ENCODE measurements at places on chromosomes 4 and X.

DNA sequence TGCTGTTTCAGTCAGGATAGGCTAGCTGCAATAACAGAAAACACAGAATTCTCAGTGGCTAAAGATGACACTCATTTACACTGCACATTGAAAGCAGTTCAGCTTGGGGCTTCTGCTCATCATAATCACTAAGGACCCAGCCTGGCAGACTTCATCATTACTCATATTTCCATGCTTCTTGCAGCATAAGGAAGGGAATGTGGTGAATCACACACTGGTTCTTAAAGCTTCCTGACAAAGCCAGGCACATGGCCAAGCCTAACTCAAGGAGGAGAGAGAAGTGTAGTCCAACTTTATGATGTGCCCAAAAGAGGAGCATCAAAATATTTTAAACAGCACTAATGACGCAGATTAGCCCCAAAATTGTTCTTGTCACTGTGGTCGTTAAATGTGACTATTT is 186.5 kb downstream of the BANK1 start:
- DNase-seq: no peak

DNA sequence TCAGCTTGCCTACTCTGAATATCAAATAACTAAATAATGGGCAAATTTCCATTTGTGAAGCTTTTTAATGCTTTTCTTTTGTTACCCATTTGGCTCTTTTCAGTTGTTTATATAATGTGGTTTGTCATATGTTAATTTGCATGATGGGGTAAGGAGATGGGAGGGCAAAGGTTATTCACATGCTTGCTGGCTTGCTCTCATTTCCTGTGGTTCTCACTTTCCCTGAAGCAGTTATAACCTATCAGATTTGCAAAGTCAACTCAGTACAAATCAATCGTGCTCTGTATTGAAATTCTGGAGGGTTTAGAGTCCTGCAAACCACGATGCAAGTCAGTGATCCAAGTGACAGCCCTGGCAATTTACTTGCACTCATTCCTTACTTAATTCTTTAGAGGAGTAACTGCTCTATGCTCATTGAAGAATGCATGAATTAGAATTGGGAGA is 711.2 kb downstream of the ADGRL3 start:
- no peak for DNase-seq

DNA sequence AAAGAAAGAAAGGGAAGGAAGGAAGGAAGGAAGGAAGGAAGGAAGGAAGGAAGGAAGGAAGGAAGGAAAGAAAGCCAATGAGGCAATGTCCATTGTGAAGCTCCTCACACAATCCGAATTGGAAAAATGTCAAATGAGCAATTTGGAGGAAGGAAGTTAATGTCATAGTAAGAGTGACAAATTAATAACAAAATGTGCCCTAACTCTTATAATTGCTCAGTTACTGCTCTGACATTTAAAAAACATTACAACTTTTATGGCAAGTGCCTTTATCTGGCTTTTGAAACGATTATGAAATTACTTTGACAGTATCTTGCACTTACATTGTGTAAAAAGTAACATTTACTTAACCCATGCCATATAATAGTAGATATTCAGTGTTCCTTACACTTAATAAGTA is 96.5 kb upstream of the EFHC2 start:
- DNase-seq: no peak

- no peak for DNase-seq
Measured at GRCh38 chr4:147371661-147372060, 109.2 kb upstream of the EDNRA start.

DNA sequence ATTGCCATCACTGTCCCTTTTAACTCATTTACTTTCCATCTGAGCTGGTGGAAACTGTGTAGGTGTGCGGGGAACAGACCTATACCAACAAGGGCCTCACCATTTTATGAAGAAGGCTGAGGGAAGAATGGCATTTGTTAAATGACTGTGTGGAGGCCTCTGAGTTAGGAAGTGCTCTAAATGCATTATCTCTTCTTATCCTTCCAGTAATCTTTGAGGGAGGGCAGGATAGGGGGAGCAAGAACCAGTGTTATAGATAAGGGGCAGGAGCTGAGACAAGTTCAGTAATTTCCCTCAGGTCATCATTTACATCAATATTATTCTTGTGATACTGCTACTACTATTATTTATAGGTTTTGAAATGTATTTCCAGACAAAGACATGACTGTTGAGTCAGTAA is 122.4 kb upstream of the PDLIM3 start:
- DNase-seq: no peak

DNA sequence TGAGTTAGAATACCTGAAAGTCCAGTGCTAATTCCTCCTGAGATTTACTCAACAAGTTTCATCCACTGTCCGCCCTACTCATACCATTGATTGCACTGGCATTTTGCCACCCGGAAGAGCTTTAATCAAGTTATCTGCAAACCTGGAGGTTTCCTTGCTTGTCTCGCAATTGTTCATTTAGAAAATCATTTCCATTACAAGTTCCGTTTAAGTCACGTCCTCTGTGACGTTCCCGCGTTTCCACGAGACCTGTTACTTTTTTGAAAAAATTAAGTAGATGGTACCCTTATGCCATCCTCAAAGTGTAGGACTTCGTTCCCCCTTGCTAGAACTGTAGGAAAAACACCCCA is 761 bp upstream of the FRYL start:
- DNase-seq: peak; percentile 42

- DNase-seq: no peak
Measured at GRCh38 chrX:45261005-45261404, 60.3 kb upstream of the DIPK2B start.

- no peak for DNase-seq
Measured at GRCh38 chr4:103994059-103994458, 274.3 kb upstream of the TACR3 start.

DNA sequence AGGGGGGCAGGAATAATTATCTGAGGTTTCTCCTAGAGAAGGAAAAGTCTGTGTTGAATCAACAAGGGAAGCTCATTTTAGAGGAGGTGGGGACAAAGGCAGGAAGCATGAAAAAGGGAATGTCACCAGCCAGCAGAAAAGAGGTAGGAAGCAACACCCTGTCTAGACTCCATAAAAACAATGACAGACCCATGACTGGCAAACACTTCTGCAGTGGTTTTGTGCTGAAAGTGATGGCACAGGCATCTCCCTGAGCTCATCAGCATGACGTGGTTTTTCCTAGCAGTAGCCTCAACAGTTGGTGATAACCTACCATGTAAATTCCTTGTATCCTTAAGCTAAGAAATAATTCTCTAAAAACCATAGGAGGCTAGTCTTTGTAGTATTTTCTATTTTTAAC is 110.7 kb upstream of the GALNT7 start:
- no peak for DNase-seq

DNA sequence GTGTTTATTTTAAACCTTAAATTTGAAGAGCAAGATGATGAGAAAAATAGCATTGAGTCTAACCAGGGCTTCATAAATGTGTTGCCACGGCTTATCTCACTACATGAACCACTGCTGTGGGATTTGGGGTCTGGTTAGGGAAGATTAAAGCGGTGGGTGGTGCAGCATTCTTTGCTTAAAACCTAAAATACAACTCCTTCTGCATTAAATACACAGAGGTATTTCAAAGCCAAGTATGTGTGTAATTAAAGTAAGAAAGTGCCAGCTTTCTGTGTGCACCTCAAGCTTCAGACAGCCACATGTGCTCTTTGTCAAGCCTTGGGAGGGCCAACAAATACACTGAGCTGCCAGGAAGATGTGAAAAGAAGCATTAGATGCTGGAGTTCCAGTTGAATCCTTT is 128.0 kb downstream of the CPE start:
- no peak for DNase-seq

DNA sequence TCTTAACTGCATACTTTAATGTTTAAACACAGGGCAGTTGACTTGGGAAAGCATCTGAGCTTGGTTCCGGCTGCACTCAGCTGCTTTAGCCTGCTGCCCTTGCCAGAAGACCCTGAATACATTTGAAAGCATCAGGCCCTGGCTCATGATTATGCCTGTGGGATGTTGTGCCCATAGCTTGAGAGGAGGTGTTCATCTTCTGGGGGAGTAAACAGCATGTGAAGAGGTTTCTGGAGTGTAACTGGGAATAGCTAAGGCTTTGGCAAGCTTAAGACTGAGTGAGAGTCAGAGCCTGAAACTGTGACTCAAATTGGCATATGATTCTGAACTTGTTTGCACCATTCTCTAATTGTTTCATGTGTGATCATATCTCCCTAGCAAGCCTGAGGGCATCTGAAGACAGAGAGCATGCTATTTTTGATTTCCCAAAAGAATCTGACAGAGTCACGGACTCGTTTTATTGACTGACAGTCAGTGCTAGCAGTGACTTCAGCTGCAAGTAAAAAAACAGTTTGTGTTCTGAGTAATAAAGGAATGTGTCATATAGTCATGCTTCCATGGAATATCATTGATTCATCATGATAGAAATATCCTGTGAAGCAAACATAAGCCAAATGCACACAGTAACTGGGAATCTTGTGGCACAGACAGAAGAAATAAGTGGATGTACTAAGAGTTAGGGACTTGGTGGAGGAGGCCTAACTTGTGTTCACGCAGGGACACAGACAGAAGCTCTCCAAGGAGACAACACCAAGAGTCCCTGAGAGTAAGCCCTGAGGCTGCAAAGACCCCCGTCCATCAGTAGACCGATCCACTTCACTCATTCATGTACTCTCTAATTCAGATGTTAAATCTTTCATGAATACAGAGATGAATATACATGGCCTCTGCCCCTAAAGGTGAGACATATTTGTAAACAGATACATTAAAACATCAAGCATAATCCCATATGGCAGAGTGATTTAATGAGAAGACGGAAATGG is 100.7 kb downstream of the SYNPO2 start:
- no peak for DNase-seq

DNA sequence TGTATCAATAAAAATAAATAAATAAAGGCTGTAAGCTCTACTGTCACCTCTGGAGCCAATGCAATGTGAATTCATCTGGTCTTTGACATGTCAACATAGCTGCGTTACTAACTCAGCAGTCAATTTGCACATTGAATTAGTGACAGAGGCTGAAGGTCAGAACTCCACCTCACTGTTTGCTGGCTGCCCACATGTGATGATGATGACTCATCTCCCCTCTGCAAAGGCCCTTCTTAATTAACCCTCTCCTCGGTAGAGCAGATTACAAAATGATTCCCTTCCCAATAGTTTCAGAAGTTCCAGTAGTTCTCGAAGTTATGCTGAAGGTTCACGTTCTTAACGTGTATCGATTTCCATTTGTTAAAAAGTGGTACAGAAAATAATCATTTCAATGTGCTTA is 1626.0 kb upstream of the TENM3 start:
- no peak for DNase-seq

DNA sequence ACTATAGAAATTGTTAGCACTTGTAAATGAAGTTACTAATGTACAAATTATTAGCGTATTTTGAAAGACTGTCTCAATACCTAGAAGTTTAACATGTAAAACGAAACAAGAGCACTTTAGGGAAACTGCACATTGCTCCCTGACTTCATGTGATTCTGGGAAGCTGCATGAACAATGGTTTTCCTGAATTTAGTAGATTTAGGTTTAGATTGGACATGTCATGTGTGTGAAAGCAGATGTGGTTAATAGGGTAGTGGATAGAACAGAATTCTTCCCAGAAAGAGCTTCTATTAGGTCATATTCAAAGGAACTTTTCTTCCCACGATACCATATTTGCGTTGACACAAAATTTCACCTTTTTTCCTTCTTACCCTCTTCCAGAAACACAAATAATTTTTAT is 14.9 kb upstream of the CXCL8 start:
- no peak for DNase-seq

DNA sequence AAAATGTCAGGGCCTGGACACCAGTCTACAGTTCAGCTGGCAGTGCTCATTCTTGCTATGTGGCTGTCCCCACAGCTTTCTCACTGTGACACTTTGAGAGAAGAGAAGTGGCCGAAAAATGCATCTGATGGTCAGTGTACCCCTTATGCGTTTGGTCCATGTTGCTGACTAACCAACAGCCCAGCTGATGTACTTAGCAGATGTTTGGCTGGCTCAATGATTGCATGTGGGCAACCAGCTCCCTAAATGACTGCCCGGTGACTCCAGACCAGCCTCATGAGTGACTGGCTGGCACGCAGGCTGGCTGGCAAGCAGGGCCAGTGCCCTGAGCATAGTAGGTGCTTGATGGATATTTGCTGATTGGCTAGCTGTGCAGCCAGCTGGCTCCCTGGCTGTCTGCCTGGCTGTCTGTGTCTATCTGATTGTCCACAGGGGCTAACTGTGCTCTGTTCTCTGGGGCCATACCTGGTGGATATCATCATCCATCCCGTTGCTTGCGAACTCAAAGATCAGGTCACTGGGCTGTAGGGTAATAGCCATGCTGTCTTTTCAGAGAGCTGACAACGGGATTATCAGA is 29.4 kb downstream of the ELF4 start:
- no peak for DNase-seq

GRCh38 chr4:158814207-158814606 is 45.4 kb downstream of the FNIP2 start:
- DNase-seq: no peak

- no peak for DNase-seq
Measured at GRCh38 chr4:2812612-2813354, 19.9 kb downstream of the SH3BP2 start.

GRCh38 chr4:169811476-169811875 is 53.7 kb upstream of the HPF1 start:
- no peak for DNase-seq

DNA sequence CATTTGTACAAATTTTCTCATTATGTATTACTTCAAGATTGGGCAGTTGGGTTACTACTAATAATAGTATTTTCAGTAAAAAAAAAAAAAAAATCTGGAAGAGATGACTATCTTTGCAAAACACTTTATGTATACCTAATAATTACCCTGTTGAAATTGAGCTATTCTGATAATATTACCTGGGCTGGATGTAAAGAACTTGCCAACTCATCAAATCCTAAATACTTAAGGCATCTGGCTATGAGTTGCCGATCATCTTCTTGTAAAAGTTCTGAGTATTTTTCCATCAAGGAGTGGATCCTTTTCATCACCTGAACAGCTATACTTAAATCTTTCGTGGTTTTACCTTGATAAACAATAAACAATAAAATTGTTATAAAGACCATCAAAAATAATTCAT is 42.7 kb downstream of the DDX60 start:
- DNase-seq: no peak

DNA sequence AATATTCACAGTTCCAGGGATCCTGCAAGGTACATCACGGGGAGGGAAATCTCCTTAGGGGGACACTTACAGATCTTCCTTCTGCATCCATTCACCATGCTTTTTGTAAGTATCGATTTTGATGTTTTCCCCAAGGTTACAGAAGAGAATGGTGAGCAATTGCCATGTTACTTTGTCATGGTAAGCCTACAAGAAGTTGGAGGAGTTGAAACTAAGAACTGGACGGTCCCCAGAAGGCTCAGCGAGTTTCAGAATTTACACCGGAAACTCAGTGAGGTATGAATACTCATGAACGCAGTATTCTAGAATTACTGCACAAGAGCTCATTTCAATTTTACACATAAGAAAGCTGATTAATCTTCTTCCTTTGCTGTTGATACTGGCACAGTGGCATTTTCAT is 53.9 kb downstream of the LRP2BP start:
- no peak for DNase-seq

DNA sequence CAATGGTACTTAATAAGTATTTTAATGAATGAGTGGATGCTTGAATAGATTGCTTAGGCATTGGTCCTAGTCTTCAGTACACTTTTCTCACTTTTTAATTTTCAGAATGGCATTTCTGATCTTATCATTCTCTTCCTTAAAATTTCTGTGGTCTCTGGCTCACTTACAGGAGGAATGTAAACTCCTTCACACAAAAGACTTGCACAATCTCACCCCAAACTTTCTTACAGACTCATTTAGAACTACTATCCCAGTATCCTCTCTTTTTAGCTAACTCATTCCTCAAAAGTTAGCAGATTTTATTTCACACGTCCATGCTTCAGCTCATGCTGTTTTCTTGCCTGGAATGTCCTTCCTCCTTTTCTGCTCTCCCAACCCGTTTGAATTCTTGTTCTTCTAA is 350.1 kb downstream of the GRXCR1 start:
- DNase-seq: no peak
